Stimulated activated CD8-positive, alpha-beta memory T cell treated with anti-CD3 and anti-CD28 coated beads, Interleukin-4, amount 100 ng/mL, for 1 hour (primary cell): ENCODE measurements at places on chromosomes 6 and 20.

DNA sequence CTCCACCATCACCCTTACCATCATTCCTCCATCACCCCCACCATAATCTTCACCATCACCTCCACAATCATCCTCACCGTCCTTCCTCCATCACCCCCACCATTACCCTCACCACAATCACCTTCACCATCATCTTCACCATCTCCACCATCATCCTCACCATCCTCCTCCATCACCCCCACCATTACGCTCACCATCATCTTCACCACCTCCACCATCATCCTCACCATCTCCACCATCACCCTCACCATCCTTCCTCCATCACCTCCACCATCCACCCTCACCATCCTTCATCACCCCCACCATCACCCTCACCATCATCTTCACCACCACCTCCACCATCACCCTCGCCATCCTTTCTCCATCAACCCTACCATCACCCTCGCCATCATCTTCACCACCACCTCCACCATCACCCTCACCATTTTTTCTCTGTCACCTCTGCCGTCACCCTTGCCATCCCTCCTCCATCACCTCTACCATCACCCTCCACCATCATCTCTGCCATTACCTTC, 33.1 kb upstream of the MPC1 start:
- DNase-seq: no peak

GRCh38 chr20:21137078-21137477, 11.2 kb downstream of the KIZ start:
- DNase-seq: no peak

- no peak for DNase-seq
Measured at GRCh38 chr6:42796171-42796570, 14.3 kb downstream of the BICRAL start.

- DNase-seq: no peak
Measured at GRCh38 chr20:36613974-36614373, 8.4 kb downstream of the RAB5IF start.

GRCh38 chr6:16608444-16608843, 152.8 kb downstream of the ATXN1 start:
- DNase-seq: no peak

- no peak for DNase-seq
Measured at GRCh38 chr6:107185391-107185970, 70.2 kb upstream of the BEND3 start.

DNA sequence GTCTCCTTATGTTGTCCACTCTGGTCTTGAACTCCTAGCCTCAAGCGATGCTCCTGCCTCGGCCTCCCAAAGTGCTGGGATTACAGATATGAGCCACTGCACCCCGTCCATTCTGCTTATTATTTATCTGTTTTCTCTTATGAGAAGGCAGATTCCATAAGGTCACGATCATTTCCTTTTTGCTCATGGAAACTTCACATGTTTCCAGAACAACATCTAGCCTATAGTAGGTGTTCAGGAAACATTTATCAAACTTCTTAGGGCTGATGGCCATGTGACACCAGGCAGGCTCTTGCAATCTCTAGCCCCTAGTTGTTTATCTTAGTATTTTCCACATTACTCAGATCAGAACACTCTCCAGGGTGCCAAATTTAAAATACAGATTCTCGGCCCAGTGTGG, 61.2 kb downstream of the ZFP64 start:
- DNase-seq: no peak

GRCh38 chr6:93678841-93679454, 259.6 kb upstream of the EPHA7 start:
- no peak for DNase-seq

GRCh38 chr6:4108561-4109093, 26.7 kb downstream of the ECI2 start:
- no peak for DNase-seq

DNA sequence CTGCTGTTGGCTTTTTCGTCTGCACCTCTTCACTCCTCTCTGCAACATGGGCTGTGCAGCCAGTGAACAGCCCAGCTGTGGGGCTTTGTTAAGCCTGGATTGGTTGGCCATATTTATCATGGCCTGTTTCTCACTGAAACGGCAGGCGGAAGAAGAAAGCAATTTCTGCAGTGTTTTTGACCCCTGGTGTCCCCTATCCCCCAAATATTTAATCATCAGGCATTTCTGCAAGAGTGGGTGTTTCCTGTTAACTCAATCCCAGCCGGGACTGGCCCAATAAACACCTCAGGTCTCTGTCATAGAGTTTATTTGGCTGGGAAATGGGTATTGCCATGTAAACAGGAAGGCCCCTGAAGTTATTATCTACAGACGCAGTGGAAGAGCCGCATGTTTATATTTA, 174.8 kb upstream of the SUPT3H start:
- no peak for DNase-seq
